ENCODE measurements at places on chromosomes 6 and 20.

- no peak for DNase-seq
Measured at GRCh38 chr20:44533928-44534327, 12.1 kb upstream of the SERINC3 start.

- DNase-seq: no peak
Measured at GRCh38 chr6:136728033-136728939, 64.0 kb downstream of the MAP3K5 start.

DNA sequence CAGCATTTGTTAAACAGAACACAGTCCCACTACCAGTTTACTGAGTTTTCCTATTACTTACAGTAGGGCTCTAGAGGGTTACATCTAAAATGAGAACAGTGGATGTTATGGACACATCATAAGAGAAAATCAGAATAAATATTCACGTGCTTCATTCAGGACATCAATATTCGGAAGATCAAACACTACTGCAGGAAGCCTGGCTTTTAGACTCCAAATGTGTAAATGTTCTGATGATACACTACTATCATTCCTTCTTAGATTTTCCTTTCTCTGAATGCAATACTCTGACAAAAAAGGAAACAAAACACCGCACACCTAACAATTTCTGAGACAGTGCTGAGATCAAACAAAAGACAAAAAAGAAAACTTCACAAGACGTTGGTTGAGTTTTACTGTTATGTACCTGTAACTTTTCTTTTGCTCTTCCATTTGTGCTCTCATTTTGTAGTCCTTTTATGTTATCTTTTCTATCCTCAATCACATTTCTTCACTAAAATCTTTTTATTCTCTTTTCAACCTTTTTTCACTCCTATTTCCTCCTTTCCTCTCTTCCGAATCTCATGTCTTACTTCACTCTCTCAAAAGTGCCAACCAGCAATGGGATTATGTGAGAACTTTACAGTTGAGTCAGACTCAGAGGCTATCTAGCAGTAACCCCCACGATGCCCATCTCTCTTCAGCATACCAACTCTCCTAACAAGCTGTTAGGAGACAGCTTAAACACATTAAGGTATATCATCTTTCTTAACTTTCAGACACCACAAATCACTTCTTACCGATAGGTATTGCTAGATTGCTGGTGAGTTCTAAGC is 1.7 kb downstream of the FAM184A start:
- no peak for DNase-seq

GRCh38 chr20:23273776-23274175 is 76.8 kb upstream of the NXT1 start:
- DNase-seq: no peak

DNA sequence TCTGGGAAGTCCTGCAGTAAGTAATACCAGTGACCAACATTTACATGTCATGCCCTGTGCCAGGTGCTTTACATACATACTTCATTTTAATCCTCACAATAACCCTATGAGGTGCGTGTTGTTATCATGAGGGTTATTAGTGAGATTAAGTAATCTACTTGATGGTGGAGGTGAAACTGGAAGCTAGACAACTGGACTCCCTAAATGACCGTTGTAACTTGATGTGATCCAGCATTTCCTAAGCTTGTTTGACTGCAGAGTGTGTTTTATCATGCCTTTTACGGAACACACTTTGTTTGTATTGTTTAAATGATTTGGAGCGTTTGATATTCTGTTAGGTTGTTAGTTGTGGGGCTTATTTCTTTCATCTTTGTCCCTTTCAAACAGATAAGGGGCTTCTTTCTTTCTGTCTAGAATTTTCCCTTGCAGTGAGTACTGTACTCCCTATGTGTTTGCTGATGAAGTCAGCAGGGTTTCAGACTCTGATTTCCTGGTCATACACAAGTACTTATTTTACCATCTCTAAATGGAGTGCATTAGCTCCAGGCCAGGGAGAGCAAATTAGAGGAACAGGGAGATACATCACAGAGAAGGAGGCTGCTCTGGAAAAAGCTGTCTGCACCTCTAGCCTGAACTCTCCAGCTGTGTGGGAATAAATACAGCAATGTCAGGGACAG is 29.7 kb downstream of the CHMP4B start:
- no peak for DNase-seq

GRCh38 chr6:43985329-43985728 is 141.9 kb downstream of the MRPL14 start:
- no peak for DNase-seq

DNA sequence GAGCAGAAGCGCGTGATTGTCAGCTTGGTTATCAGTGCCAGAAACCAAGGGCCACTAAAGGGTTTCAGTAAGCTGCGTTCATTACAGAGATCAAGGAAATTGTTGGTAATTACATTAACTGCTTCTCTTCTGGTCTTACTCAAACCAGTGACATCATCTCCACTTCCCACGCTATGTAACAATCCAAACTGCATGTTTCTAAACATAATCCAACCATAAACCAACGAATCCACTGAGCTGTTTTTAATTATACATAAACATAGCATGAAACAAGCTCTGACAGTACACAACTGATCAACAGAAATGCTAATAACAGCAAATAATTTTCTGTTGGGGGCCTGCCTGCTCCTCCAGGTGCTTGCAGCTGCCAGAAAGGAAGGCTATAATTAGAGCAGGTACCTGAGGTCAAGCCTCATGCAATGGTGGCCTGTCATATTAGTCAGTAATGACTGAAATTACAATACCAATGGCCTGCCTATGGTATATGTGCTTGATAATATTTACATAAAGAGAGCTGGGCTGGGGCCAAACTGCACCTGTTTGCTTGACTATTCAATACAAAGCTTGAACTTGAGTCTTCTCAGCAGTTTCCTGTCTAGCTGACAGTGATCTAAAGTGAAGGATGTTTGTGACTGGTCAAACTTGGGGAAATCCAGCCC is 40.1 kb downstream of the ILRUN start:
- DNase-seq: no peak

DNA sequence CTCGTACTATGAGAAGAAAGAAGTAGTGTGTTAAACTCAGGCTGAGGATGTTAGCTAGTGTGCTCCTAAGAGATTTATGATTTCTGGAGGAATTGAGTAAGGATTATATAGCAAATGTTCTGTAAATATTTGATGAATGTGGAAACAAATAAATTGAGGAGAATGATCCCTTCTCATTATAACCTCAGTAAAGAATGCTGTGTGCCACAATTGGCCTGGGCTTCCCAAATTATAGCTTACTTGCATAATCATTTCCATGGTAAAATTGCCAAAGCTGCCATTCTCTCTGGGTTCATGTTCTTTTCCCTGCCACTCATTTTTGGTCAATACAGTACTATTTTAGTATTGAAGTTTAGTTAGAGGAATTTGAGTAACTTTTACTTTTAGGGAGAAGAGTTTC is 128.5 kb downstream of the FLRT3 start:
- no peak for DNase-seq

GRCh38 chr6:42125663-42126062 is 16.8 kb downstream of the C6orf132 start:
- DNase-seq: no peak

DNA sequence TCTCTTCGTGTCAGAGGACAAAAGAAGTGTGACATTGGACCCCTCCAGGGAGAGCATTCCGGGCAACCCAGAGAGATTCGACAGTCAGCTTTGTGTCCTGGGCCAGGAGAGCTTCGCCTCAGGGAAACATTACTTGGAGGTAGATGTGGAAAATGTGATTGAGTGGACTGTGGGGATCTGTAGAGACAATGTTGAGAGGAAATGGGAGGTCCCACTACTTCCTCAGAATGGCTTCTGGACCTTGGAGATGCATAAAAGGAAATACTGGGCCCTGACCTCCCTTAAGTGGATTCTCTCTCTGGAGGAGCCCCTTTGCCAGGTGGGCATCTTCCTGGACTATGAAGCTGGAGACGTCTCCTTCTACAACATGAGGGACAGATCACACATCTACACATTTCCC is 9.5 kb upstream of the BTN3A3 start:
- no peak for DNase-seq

DNA sequence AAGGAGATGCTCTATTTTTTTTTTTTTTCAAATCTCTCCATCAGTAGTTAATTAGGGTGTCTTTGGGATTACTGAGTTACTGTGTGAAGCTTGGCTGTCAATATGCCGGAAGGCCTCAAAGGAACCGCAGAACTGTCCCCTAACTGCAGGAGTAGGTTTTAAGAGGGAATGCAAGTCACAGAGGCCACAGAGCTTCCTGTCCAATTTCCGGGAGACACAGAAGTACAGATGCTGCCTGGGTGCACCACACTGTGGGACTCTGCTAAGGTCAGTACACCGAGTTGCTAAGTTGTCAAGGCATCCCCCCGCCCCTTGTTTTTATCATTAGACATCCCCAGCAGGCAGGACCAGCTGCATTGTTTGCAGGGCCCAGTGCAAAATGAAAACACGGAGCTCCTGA is 120.2 kb upstream of the RAB32 start:
- no peak for DNase-seq

GRCh38 chr6:14028631-14029030 is 88.9 kb upstream of the CD83 start:
- DNase-seq: no peak

- no peak for DNase-seq
Measured at GRCh38 chr20:53681352-53682212, 87.9 kb upstream of the ZNF217 start.

DNA sequence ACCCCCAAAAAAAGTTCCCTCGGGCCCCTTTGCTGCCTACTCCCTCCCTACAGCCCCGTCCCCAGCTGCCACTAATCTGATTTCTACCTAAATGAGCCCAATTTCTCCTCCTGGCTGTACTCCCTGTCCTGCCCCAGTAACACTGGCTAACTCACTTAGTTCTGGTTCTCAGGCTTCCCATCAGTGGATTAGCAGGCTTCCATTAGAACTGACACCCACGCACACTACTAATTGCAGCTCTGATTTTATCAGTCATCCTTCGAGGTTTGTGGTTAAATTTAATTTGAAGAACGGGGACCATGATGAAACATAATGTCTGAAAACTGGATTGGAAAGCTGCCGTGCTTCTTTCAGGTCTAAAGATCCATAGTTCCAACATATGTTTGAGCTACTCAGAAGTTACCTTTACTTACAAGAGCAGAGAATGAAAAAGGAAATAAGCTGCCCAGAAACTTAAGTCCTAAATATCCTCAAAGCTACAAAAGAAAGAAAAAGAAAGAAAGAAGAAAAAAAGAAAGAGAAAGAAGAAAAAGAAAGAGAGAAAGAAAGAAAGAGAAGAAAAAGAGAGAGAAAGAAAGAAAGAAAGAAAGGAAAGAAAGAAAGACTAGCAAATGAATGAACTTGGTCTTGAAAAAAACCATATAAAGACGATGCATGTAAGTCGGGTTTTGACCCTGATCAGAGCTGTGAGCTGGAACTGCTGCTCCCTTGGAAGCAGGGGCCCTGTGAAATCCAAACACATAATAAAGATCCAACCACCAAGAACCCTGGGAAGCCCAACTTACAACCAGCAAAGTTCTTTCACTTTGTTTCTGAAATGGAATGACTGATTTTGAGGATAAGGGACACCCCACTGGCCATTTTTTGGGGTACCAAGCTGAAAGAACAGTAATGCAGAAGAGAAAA is 51.7 kb downstream of the CNKSR3 start:
- DNase-seq: no peak

GRCh38 chr6:11766043-11766442 is 12.6 kb downstream of the ADTRP start:
- no peak for DNase-seq

- DNase-seq: no peak
Measured at GRCh38 chr6:160327981-160328380, 20.2 kb upstream of the SLC22A3 start.

GRCh38 chr6:126716826-126717509 is 377.1 kb downstream of the CENPW start:
- no peak for DNase-seq

DNA sequence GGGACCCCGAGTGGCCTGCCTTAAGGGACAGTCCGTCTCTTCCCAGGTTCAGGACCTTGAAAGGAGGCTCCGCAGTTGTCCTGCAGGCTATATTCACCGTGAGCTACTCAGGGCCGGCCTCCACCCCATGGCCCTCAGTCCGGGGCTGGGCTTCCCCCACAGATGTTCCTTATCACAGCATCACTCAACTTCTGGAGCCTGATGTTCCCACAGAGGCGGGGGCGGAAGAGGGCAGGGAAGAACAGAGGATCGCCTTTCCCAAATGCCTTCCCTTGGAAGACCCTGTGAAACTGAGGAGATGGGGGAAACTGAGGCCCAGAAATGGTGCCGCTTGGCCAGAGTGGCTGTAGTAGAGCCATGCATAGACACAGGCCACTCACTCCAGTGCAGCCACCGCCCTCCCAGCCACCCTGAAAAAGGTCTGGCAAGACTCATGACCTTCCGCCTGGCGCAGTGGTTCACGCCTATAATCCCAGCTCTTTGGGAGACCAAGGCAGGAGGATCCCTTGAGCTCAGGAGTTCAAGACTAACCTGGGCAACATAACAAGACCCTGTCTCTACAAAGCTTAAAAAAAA is 4.3 kb upstream of the COX4I2 start:
- no peak for DNase-seq
